ENCODE measurements at places on chromosomes 1 and 21.

- no peak for DNase-seq
Observed at GRCh38 chr1:118123116-118123839, 61.8 kb downstream of the SPAG17 start.

GRCh38 chr1:89125913-89126580, at the start of gene GBP2:
Gene GBP2 (minus strand): TSS chr1:89126114. CDS start chr1:89121966, 4,148 bp downstream.
- no peak for DNase-seq

- no peak for DNase-seq
Observed at GRCh38 chr1:200720199-200720598, 18.5 kb upstream of the CAMSAP2 start.

DNA sequence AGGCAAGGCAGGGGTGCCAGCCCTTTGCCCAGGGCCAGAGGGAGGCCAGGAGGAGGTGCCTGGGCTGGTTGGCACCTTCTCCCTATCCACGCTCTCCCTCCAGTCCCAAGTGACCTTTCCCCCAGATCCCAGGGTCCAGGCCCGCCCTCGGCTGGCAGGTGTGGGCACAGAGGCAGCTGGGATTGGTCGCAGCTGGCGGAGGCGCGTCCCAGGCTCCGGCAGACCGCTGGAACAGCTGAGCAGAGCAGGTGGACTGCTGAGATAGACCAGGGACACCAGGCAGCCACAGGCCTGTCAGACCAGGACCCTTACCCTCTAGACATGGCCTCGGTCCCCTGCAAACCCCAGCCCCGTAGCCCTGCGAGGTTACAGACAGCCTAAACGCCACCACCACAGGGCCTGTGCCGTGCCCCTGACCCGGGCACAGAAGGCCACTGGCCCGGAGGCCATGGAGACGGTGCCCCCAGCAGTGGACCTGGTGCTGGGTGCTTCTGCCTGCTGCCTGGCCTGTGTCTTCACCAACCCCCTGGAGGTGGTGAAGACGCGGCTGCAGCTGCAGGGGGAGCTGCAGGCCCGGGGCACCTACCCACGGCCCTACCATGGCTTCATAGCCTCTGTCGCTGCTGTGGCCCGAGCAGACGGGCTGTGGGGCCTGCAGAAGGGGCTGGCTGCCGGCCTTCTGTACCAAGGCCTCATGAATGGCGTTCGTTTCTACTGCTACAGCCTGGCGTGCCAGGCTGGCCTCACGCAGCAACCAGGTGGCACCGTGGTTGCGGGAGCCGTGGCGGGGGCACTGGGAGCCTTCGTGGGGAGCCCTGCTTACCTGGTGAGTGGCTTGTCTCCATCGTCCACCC, at the start of gene SLC25A34:
SLC25A34 (plus strand) TSS at position 221 of the 854 bp plus-strand sequence; CDS start at position 449, 228 bp downstream.
- no peak for DNase-seq

GRCh38 chr1:1622788-1623094, 7.4 kb downstream of the MIB2 start:
- DNase-seq = no peak

- DNase-seq = no peak
Observed at GRCh38 chr1:240090957-240091600, 604 bp upstream of the FMN2 start.
